ENCODE measurements at places on chromosomes 5 and 9.
A peak's percentile ranks its signal among the peaks of the same experiment; 100 is the strongest.

GRCh38 chr5:169088028-169088725 lies 212.8 kb downstream of the SLIT3 start:
- no peak for DNase-seq

- DNase-seq, result no peak
Observed at GRCh38 chr9:133125941-133126696, 5.1 kb upstream of the RALGDS start.

- DNase-seq, result peak; percentile 71
Observed at GRCh38 chr9:4306066-4306776, 6.4 kb upstream of the GLIS3 start.

- DNase-seq, result no peak
Observed at GRCh38 chr9:117486426-117486825, 71.6 kb upstream of the ASTN2 start.

GRCh38 chr5:150734579-150735384 lies 24.0 kb downstream of the DCTN4 start:
- DNase-seq, result no peak

DNA sequence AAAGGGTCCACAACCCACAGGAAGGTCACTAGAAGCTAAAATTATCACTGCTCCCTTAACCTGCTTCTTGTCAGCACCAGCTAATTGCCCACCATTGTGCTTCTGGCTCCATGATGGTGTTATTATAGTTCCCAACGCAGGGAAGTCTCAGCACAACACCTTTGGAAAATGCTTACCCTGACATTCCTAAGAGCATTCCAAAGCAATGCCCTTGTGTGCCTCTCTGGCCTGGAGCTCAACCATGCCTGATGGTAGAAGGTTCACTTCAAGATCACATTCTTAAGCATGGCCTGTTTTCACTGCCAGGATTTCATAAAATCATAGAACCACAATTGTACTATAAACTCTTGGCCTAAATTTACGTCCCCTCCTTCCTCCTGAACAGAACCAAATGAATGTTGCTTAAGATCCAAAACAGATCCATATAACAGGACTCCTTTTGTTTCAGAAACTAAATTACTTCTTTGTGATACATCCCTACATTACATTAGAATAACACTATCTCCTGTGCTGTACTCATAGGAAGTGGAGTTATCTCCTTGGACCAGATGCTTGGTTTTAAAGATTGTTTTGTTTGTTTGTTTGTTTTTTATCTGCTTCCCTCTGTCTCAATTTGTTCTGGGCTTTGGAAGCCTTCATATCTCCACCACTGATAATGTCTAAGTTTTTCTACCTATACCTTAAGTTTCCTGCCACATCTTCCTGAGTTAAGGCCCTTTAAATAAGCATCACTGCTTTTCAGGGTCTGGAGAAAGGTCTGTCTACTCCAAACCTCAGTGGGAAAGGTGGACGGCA lies 32.1 kb downstream of the ARL15 start:
- no peak for DNase-seq

- no peak for DNase-seq
Observed at GRCh38 chr5:159765135-159765433, 151.2 kb upstream of the ADRA1B start.

DNA sequence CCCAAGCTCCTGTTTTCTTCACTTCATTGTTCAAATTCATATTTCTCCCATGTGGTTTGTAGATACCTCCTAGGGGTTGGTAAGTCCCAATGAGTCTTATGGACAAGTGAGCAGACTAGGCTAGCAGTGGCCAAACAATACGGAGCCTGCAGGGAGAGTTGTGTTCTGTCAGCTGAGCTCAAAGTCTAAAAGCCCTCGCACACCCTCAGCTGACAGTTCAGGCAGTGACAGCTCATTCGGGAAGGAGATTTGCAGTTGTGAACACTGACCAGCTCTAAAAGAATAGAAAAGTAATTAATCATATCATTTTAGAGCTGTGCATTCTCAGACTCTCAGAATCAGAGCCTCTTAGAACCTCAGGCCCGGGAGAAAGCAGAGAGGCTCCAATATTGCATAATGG lies 95.1 kb downstream of the SH3TC2 start:
- peak; percentile 39 for DNase-seq

DNA sequence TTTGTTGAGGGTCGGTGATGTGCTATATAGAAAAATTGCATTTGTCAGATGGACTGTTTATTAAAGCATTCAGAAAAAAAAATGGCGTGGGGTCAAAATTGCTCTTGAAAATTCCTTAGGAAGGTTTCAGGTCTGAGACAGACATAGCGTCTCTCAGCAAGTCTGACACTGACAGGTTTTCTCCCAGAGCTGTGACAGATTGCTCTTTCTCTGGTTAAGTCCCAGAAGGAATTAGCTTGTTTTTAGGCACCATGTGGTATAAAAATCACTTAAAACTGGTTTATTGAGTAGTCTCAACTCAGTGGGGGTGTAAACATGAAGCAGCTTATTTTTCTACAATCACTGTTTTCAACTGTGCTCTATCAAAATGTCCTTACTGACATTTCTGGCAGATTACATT lies 1379.8 kb downstream of the MAT2B start:
- no peak for DNase-seq

DNA sequence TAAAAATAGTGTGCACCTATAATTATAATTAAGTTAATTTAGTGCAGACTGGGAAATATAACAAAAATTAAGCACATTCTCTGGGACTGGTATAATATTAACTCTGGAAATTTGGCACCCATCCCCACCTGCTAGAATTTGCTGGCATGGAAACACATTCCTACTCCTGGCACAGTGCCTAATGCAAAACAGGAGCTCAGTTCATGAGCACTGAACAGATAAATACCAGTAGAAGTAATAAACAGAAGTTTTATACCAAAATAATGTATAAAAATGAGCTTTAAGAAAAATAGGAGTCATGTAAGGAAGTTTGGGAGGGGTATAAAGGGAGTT lies 23.7 kb upstream of the NPR3 start:
- DNase-seq, result no peak

DNA sequence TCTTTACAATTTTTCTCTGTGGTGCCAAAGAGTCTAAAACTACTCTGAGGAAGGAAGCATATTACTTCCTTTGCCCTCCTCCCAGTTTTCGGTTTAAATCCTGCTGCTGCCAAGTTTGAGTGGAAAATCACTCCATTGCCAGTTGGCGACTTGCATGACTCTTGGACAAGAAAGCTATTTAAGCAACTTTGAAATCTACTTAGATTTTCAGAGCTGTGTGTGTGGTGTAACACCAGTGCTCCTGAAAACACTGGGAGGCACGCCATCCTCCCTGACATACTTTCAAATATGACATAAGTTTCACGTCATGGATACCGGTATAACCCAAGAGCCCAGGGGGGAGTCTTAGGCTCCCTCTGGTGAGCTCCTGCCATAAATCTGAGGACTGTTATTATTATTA lies 83.5 kb upstream of the RIOK2 start:
- no peak for DNase-seq

- DNase-seq, result no peak
Observed at GRCh38 chr9:100219347-100219746, 120.3 kb downstream of the INVS start.

DNA sequence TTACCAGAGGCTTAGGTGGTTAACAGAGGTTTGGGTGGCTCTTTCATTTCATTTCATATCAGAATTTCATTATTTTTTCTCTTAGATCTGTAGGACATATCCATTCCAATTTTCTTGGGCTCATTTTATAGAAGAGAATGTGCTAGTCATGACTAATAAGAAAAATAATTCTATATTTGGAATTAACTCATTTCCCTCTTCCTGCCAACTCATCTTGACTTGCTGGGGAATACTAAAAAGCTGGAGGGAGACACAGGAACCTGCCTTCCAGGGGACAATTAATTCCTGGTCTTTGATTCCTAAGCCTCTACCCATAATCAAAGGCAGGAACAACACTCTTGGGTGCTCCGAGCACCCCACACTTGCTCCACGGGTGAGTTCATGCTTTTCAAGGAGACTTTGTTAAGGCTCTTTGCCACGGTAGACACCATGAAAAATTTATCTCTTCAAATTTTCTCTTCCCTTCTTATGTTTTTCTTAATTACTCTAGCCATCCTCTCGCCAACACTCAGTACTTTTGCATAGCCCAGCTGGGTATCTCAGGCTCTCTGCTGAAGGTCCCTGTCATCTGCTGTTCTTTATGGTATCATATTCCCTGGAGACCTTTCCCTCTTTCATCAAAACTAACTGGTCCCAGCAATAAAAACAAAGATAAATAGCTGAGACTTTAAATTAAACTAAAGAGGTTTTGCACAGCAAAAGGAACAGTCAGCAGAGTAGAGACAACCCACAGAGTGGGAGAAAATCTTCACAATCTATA lies 273.9 kb downstream of the NPR3 start:
- DNase-seq, result no peak
